IMR-90 (cell line): ENCODE measurements at places on chromosomes 3 and 15. TPM values are rescaled to one million over a fixed set of nuclear protein-coding genes. Genes with fewer than 3 reads are reported as not detected.

The PRKCD gene
- total RNA-seq, result 3.3 and 4.3 TPM in 2 replicates

The CLDN1 gene
- 4.7 and 7.2 TPM in 2 replicates for total RNA-seq

- no peak for DNase-seq
These were observed 33.0 kb downstream of the FBXL22 start for GRCh38 chr15:63630036-63630751.

- peak; percentile 54 for DNase-seq
These were observed 7.9 kb upstream of the BNC1 start for GRCh38 chr15:83292317-83292716.

DNA sequence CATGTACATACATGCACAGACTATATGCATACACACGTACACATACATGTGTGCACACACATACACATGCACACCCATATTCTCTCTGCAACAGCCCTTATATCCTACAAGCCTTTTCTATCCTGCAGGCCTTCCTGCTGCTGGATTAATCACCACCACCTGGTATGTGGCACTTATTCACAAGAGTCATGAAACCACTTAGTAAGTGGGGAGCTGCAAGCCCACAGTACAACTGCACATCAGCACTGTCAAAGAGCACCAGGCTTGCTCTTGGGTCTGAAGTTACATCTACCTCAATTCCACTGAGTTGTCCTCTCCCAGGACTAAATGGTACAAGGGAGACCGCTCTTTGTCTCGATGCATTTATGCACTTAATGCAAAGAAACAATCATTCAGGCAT, 233.2 kb downstream of the KLF13 start:
- DNase-seq, result peak; percentile 27

GRCh38 chr3:72342450-72342849, 505.8 kb downstream of the SHQ1 start:
- no peak for DNase-seq

DNA sequence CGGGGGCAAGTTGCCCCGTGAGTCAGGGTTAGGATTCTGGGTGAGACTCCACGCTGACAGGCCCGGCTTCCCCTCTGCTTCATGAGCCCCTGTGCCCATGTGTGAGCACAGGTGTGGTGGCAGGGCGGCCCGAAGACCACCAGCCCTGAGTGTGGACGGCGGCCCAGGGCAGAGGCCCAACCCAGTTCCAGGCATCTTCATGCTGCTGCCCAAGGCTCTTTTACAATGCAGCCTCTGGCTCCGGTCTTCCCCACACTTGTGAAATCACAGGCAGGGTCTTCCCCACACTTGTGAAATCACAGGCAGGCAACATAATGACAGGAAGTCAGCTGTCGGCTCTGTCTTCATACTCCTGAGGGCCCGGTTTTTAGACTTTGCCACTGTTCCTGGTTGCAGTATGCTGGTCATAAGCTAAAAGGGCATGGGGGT, 78.8 kb downstream of the AAGAB start:
- DNase-seq, result peak; percentile 69

- no peak for DNase-seq
These were observed 7.8 kb downstream of the LINGO1 start for GRCh38 chr15:77624868-77625267.

GRCh38 chr3:61960976-61961375, 399.6 kb downstream of the PTPRG start:
- no peak for DNase-seq

DNA sequence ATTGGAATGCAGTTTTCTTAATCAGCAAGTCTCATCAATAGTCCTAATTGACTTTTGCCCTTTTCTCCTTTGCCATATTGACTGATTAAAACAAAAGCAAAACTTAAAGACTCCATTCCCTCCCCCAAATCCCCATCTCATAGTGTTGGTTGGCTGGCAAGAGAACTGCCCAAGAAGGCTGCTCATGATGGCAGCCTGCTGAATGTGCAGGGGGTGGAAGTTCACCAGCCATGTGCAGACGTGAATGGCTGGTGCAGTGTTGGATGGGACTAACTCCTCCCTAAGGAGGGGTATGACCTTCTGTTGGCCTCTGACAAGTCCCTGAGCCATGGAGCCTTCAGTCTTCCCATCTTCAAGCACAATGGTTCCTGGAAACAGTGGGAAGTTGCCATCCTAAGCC, 7.0 kb downstream of the SMAD3 start:
- DNase-seq, result peak; percentile 33
